ENCODE measurements at places on chromosomes 1 and 21. TPM values are rescaled to one million over a fixed set of nuclear protein-coding genes. Genes with fewer than 3 reads are reported as not detected.

Gene CYP4A11
- total RNA-seq: not detected

Gene IL12RB2
- 0.31 TPM for total RNA-seq

Gene BEST4
- total RNA-seq: 0.63 TPM

Gene LRRC8C
- 2.6 TPM for total RNA-seq

Gene CIART
- total RNA-seq: 6.6 TPM

Gene ZFP69B
- 10.8 TPM for total RNA-seq

Gene CFHR3
- 2.0 TPM for total RNA-seq

Gene LEMD1
- total RNA-seq: 14.7 TPM

Gene LRRC53
- not detected for total RNA-seq

DNA sequence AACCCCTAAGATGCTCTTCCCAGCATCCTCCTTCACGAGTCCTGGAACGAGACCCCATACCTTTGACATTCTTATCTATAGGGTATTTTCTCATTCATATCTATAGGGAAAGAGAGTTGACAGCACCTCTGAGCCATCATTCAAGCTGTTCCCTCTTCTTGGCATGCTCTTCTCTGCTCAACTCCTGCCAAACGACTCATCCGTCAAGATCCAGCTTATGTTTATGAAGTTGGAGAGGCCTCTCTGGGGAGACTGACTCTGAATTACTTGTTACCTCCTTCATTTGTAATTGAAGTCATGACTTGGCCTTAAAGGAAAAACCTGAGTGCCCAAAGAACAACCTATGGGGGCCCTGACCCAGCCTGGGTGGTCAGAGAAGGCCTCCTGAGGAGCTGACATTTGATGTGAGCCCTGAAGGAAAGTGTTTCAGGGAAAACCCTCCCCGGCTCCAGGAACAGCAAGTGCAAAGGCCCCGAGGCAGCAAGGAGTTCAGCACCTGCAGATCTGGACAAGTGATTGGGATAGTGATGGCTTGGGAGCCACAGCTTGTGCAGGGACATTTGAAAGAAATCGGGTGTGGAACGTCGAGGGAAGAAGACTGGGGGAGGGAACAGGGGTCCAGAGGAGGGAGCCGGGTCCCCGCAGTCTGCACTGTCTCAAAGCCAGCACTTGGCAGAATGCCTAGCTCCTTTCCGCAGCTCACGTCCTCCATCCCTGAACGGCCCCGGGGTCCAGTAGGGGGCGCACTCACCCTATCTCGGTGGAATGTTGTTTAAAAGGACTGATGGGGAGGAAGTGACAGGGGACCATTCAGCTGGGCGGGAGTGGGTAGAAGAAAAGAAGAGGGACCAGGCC lies 14.0 kb upstream of the CDA start:
- DNase-seq: peak; percentile 95

- peak; percentile 68 for DNase-seq
Observed at GRCh38 chr1:31955917-31956736, 18.0 kb upstream of the PTP4A2 start.

DNA sequence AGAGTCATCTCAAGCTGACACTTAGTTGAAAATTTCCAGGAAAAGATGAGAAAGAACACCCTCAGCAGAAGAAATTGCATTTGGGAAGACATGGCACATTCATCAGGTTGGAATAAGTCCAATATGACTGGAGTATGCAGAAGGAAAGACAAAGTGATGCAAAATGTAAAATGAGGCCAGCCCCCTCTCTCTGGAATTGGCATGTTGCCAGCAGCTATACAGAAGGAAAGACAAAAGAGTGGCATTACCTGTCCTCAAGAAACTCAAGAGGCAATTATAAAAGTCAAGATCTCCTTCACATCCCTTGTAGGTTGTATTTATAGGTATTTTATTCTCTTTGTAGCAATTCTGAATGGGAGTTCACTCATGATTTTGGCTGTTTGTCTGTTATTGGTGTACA lies 426.3 kb downstream of the AGBL4 start:
- no peak for DNase-seq

GRCh38 chr1:165598676-165599059 lies 32.4 kb upstream of the MGST3 start:
- DNase-seq: peak; percentile 36

DNA sequence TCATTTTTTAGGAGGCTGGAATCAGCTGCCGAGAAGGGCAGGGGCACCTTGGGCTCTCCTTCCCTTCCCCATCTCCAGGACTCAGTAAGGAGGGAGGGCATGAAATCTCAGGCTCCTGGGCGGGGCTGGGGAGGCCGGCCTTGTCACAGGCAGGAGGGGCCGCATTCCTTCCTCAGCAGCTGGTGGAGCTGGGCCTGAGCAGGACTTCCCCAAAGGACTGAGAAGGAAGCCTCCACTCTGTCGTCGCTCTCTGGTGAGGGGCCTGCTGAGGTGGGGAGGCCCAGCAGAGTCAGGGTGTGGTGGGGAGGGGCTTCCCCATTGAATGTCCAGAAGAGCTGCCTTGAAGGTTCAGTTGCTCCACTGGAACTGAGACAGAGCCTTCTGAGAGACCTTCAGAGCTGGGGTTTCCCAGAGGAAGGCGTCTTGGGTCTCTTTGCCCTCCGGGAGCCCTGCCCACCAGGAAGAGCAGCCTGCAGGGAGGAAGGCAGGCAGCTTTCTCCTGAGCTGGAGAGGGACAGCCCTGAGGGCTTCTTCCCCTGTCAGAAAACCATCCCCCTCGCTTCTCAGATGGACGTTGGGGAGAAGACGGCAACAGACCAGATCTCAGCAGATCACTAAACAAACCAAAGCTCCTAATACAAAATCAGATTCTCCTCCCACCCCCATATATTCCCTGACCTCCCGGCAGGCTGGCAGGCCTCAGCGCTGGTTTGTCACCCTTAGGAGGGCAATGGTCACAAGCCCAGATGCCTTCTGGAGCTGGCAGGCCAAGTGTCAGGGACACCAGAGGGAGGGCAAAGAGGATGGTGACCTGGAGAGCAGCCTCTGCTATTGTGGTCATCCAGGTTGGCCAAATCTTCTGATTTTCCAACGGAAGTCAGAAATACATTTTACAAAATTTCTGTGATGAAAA lies 10.7 kb downstream of the KCNA10 start:
- peak; percentile 63 for DNase-seq

- no peak for DNase-seq
Observed at GRCh38 chr1:4517186-4517954, 137.0 kb upstream of the AJAP1 start.

DNA sequence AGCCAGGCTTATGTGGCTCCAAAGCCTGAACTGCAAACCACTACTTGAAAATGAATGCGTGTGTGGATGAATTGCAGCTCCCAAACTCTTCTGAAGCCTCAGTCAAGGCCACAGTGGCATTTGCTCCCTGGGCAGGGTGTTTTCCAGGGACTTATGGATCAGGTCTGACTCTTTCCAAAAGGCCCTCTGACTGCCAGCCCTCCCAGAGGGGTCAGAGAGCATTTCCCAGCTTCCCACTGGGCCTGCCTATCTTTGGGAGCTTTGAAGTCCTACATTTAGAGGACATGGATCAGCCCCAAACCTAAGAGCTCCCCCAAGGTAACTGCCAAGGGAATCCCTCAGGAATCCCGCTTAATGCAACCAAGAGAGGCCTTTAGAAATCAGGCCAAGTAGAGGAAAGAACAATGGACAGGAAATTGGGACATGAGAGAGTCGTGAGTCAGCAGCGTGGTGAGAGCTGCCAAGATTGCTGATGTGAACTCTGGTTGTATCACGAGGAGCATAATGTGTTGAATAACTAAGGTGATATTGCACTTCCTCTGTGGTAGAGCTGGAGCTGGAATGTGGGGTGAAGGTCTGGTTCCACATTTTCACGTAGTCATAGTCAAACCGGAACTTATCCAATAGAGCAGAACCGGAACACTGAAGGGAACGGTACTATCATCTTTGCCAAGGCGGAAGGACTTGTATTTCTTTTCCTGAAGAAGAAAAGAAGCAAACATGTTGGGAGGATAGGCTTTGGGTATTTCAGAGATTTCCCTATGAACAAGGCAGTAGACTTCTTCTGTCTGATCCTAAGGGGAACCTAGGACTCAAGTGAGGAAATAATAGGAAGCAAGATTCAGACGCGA lies 99.4 kb upstream of the JUN start:
- DNase-seq: peak; percentile 16

- no peak for DNase-seq
Observed at GRCh38 chr1:67748630-67749029, 63.6 kb downstream of the GADD45A start.

DNA sequence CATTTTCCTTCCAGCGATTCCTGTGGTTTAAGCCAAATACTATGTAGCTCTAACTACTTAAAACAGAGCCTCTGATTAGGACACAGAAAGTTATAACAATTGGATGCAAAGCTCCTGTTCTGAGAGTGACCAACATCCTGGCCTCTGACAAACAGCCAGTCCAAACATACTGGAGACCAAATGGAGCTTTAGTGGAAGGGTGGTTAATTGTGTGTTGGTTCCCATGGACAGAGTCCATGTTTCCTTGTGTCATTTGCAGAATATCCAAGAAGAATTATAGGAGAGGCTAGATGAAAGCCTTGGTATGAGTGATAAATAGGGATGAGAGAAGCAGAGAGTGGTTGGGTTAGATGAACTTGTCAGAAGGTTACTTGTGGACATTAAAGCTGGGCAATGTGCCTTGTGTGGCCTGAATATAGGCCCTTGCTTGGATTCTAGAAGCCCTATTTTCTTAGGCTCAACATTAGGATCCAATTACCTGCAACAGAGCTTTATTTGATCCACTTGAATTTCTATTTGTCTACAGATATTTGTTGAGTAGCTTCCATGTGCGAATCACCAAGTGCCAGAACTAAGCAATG lies 180.5 kb upstream of the GORAB start:
- no peak for DNase-seq

DNA sequence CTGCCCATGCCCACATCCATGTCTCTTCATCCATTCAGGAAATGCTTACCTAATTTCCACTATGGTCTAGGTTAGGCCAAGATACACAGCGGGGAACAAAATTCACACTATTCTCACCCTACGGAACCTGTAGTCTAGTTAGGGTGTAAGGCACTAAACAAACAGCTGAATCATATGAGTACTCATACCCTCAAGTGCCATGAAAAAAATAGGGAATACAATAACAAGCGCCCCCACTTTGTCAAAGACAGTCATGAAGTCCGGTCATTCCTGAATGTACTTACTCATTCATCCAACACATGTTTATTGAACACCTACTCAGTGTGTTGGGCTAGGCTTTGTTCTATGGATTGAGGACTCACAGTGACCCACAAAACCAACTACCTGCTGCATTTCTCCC lies 6.2 kb upstream of the FYB2 start:
- no peak for DNase-seq

GRCh38 chr1:80498673-80499072 lies 1302.1 kb upstream of the ADGRL2 start:
- no peak for DNase-seq

- DNase-seq: no peak
Observed at GRCh38 chr1:172662464-172663109, 3.7 kb downstream of the FASLG start.

GRCh38 chr1:161787355-161787754 lies 21.2 kb downstream of the ATF6 start:
- DNase-seq: no peak

DNA sequence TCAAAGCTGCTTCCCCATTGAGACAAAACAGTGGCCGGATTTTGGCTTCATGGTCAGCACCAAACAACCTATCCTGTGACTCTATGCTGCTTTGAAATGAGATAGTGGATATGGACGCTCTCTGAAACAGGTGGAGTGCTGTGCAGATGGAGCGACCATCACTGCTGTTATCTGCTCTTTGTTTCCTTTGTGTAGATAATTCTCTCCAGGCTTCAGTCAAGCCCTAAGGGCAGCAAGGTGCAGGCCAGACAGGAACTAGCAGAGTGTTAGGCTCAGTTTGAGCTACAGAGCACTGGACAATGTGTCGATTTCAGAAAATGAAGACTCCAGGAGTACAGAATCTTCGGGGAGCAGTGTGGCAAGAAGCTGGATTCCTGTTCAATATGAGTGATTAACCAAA lies 4.8 kb upstream of the IRF6 start:
- DNase-seq: no peak

DNA sequence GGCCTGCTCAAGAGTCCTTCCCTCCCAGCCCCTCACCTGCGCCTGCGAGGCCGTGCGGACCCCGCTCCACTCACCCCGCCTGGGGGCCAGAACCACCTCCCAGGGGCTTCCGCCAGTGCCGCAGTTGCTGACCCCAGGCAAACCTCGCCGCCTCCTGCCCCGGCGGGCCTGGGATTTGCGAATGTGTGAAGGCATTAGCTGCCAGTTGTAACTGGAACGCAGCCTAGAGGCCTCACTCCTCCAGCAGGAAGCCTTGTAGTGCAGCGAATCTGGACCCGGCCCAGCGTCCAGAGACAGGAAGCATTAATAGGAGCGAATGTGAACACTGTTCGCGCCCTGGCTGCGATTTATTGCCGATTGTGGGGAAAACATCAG lies 140.9 kb upstream of the ARHGEF16 start:
- DNase-seq: no peak

DNA sequence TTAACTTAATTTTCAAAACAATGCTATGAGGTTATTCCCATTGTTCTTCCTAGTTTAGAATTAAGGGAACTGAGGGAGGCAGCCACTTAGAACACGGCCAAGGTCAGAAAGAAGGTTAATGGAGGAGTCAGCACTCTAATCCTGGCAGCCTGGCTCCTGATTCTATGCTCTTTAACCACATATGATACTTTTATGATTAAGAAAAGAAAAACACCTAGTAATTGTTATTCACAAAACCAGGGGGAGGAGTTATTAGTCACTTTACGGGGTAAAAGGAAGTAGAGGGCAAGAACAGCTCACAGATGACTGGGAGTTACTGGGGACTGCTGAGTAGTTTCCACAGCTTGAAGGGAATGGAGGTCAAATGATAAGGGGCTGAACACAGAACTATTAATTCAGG lies 38.6 kb downstream of the GADD45A start:
- DNase-seq: no peak

DNA sequence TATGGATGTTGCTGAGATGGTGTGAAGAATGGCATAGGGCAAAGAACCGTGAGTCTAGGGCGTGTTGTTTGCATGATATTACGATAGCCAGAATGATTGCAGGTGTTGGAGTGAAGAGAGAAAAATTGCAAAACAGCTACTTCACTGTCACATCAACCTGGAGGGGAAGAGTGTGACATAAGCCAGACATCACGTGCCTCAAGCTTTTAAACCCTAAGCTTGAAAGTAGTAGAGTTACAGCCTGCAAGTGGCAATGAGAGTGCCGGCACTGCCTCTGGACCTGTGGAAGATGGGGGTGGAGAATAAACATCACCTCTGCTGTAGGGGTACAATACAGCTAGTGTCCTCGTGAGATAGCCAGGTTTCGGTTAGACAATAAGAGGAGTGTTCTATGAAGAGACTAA lies 11.1 kb downstream of the EEIG2 start:
- DNase-seq: no peak
